Panc1 (cell line): ENCODE measurements at places on chromosomes 2 and 18.

GRCh38 chr2:189086710-189087109, 92.9 kb downstream of the COL5A2 start:
- DNase-seq: no peak

- no peak for DNase-seq
These were observed 1539.5 kb upstream of the CELF4 start for GRCh38 chr18:39105104-39105503.

DNA sequence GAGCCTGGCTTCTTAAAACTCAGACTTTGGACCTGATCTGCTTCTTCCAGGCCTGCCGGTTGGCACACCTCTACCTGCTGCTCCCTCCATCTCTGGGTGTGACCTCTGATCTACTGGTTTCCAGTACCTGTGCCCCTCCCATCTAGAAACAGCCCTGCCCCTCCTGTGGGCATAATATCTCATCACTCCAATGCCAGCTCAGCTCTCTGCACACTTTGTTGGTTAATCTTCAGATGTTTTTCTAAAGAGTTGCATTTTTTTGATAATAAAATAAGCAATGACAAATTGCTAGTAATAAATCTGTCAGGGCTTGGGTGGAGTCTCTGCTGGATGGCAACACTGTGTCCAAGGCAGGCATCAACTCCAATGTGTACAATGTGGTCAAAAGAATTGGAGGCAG, 89.6 kb upstream of the PPP1CB start:
- DNase-seq: no peak

GRCh38 chr2:8054070-8054469, 627.8 kb upstream of the ID2 start:
- no peak for DNase-seq

- no peak for DNase-seq
These were observed 6.8 kb upstream of the COLEC11 start for GRCh38 chr2:3588084-3588483.

DNA sequence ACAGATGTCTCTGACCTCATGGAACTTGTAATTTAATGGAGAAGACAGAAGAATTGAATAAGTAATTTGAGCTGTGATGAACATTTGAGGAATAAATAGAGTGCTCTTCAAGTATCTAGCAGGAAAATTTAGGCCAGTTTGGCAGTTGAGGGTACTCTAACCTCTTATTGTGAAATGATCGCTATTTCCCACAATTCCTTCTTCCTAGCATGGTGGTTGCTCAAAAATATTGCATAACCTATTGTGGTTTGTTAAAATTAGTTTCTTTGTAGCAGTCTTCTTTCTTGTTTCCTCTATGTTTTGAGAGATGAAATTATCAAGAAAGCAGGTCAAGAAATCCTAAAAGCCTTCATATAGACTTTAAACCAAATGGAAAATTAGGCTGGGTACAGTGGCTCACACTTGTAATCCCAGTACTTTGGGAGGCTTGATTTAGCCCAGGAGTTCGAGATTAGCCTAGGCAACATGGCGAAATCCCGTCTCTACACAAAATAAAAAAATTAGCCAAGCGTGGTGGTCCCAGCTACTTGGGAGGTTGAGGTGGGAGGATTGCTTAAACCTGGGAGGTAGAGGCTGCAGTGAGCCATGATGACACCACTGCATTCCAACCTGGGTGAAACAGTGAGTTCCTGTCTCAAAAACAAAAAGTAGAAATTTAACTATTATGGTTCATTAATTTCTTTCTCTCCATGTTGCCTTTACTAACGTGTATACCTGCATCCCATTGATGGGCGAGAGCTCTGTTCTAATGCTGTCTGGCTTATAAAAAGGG, 58.7 kb downstream of the RBKS start:
- DNase-seq: no peak

GRCh38 chr2:165239856-165240515, 772 bp downstream of the SCN2A start:
- no peak for DNase-seq

DNA sequence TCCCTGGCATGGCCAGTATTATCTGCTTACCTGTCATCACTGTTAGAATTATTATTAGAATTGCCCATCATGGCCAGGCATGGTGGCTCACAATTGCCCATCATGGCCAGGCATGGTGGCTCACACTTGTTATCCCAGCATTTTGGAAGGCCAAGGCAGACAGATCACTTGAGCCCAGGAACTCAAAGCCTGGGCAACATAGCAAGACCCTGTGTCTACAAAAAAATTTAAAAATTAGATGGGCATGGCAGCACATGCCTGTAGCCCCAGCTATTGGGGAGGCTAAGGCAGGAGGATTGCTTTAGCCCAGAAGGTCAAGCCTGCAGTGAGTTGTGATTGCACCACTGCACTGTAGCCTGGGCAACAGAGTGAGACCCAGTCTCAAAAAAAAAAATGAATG, 27.4 kb upstream of the ID2 start:
- DNase-seq: no peak

- no peak for DNase-seq
These were observed at the start of gene PTH2R for GRCh38 chr2:208406474-208407451. Gene PTH2R, plus strand, starts transcription at chr2:208406792. Its CDS starts 252 bp downstream, at chr2:208407044.

GRCh38 chr2:238440767-238441166, 14.0 kb downstream of the ASB1 start:
- DNase-seq: no peak

DNA sequence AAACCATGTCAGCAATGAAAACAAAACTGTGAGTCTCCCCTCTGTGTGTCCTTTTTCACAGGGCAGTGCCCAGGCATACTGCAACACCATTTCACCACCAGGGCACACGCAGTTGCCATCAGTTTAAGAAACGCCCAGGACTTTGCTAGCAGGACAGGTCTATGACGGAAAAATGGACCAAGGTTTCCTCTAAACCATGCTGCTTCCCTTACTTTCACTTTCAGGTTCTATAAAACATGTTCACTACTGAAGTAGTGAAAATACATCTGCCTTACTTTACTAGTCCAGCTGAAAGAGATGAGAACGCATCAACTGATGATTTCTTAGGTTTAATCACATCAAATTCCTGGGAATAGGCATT, 110.5 kb downstream of the TCF4 start:
- DNase-seq: no peak

GRCh38 chr2:62506421-62506750, 391 bp upstream of the TMEM17 start:
- peak; percentile 36 for DNase-seq

- DNase-seq: no peak
These were observed 94.3 kb downstream of the RNF144A start for GRCh38 chr2:7011356-7012083.

DNA sequence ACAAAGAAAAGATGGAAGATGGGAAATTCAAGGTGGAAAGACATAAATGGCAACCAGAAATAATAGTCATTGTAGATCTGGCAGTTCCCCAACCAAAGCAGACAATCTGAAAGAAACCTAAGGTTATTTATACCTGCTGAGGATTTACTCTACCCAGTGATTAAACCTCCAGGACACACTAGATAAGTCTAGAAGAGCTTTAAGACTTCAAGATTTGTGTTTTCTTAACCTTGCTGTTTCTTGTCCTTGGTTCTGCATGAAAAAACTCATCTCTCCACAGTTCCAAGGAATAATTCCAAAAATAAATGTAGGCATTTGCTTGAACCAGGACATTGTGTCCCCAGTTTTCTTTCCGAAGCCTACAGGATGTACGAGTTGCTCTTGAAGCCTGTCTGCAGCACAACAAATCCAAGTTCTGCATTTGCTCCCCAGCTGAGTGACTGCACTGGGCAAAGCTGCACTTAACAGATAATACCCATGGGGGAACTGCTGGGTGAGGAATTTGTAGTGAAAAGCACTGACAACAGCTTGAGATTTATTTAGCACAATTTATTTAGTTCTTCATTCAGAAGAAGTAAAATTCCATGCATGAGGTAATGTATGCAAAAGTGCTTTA, 19.8 kb downstream of the DTNA start:
- DNase-seq: no peak

DNA sequence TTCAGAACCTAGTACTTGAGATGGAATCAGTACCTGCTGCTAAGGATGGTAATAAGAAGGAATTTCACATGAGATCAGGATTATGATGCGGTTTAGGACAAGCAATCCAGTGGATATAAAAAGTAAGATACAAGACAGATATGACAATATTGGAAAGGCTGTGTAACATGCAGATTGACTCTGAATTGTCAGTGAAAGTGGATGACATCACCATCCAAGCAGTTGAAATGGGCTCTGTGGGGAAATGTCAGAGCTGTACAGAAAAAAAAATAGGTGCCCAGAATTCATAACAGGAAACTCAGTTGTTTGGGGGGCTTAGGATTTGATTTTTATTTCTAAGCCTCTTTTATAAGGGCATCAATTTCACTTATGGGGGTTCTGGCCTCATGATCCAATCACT, 438.3 kb downstream of the SPAG16 start:
- DNase-seq: no peak

DNA sequence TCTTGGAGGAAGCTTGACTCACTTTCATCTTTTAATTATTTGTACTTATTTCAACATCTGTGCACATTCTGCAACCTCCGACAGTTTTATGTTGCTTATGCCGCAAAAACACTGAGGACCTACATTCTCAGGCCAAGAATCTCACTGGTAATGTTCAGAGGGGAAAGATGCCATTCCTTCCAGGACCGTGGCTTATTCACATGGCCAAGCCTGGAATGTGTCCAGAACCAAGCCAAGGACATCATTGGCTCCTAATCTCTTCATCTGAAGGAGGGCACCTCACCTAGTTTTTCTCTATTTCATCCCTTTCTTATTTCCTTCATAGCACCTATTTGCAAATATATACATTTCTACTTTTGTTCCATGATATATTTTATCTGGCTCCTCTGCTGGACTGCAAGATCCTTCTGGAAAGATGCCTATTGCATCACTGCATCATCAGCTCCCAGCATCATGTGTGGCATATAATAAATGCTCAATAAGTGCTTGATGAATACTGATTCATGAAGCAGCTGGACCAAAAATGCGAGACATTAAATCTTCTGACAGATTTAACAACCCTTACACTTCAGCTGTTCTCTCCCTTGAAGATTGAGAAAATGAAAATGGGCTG, 377.1 kb downstream of the TNS1 start:
- DNase-seq: no peak
